ENCODE measurements at places on chromosomes 1 and 21. TPM values are rescaled to one million over a fixed set of nuclear protein-coding genes. Genes with fewer than 3 reads are reported as not detected.
A peak's percentile ranks its signal among the peaks of the same experiment; 100 is the strongest.

The GUCA2B gene
- not detected for total RNA-seq

The S100A7A gene
- total RNA-seq: not detected

The FCER1A gene
- total RNA-seq: not detected

The KLHDC7A gene
- total RNA-seq: not detected

The DCDC2B gene
- not detected for total RNA-seq

The ANGEL2 gene
- total RNA-seq: 26.4 TPM

The RGS13 gene
- total RNA-seq: not detected

The OR2AK2 gene
- not detected for total RNA-seq

GRCh38 chr21:31195334-31196015 lies 148.6 kb downstream of the TIAM1 start:
- no peak overlapping the region for H3K4me3 ChIP-seq
- DNase-seq: no peak
- no peak overlapping the region for H3K27ac ChIP-seq
- no peaks in the 10 kb centered on the region for H3K4me1 ChIP-seq
- H3K27me3 ChIP-seq: no peaks in the 10 kb centered on the region
- no peaks in the 10 kb centered on the region for H3K36me3 ChIP-seq

DNA sequence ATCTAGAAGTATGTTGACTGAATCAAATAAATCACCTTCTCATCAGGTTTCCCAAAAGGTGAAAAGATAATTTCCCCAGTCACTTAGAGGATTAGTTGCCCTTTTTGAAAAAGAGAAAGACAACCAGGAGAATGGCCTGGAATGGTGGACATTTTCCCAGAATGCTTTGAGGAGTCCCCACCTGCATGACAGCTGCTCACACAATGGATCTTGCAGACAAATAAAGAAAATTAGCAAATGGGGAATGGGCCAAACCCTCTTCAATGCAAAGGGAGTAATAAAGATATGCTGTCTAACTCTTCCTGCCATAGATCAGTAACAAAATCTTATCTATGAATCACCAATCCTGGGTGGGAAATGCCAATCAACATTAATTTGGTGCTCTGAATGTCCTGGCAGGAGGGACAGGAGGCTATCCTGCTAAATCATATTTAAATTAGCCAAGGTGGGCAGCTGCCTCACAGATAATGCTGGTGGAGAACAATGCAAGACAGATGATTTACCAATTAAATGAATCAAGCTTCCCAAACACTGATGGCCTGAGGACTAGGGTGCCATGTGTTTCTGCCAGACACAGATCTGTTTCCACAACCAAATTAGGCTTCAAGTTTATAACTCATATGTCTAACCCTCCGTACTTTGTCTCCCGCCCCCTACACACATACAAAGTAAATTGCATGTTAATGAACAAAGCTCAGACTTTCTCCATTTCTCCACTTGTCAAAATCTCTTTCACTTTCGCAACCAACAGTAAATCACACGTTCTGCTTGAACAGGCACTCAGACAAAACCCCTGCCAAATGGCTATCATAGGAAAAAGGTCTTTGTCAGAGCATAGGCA lies 488.0 kb upstream of the PLXNA2 start:
- DNase-seq: no peak
- no peaks in the 10 kb centered on the region for H3K4me1 ChIP-seq
- H3K36me3 ChIP-seq: no peaks in the 10 kb centered on the region
- no peaks in the 10 kb centered on the region for H3K27me3 ChIP-seq
- H3K27ac ChIP-seq: no peak overlapping the region

- peaks cover 58% of the 10 kb centered on the region for H3K4me1 ChIP-seq
- DNase-seq: peak; percentile 89
- H3K4me3 ChIP-seq: peak within 1 kb of the TSS; percentile 97
- peaks cover 4% of the 10 kb centered on the region for H3K27me3 ChIP-seq
- H3K27ac ChIP-seq: peak within 1 kb of the TSS; percentile 99
- peaks cover 11% of the 10 kb centered on the region for H3K36me3 ChIP-seq
These were observed at the start of gene MINDY1 for GRCh38 chr1:151006327-151007052. MINDY1 (minus strand) TSS chr1:151006902; CDS start chr1:151002617, 4,285 bp downstream.

GRCh38 chr1:18352636-18353265 lies 128.0 kb upstream of the KLHDC7A start:
- H3K27ac ChIP-seq: no peak overlapping the region
- no peaks in the 10 kb centered on the region for H3K4me1 ChIP-seq
- no peak overlapping the region for H3K4me3 ChIP-seq

GRCh38 chr1:236011641-236012040 lies 53.2 kb downstream of the NID1 start:
- no peaks in the 10 kb centered on the region for H3K27me3 ChIP-seq
- H3K4me1 ChIP-seq: peaks cover 56% of the 10 kb centered on the region
- no peak overlapping the region for H3K4me3 ChIP-seq
- DNase-seq: no peak
- H3K36me3 ChIP-seq: peaks cover 83% of the 10 kb centered on the region
- H3K27ac ChIP-seq: peak overlapping the region; percentile 30

DNA sequence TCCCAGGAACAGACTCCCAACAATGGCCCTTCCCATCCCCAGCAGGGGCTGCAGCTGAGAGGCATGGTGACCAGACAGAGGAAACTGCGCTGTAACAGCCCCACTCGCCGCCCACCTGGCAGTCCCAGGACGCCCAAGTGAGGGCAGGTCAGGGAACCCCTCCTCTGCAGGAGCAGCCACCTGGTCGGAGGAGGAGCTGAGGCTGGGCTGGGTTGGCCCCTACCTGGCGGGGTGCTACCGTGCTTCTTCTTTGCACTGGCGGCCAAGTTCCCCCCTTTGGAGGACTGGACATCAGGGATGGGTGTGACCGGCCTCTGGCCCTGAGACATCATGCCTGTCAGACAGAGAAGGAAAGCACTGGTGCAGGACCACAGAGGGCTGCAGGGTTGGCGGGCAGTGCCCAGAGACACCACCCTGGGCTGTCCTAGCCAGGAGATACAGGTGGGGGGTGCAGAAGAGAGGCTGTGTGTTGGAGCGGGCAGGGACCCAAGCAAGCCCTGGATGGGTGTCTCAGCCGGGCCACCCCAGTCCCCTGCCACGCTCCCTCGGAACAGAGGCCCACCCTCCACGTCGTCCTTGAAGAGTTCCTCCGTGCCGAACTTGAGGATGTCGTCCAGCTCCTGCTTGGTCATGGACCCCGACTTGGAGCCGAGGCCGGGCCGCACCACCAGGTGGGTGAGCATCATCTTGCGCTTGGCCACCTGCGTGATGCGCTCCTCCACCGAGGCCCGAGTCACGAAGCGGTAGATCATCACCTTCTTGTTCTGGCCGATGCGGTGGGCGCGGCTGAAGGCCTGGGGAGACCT lies 51.6 kb downstream of the CHD5 start:
- peaks cover 26% of the 10 kb centered on the region for H3K27me3 ChIP-seq
- peaks cover 13% of the 10 kb centered on the region for H3K36me3 ChIP-seq
- no peak for DNase-seq
- no peak overlapping the region for H3K27ac ChIP-seq
- H3K4me3 ChIP-seq: no peak overlapping the region

GRCh38 chr1:223245411-223245810 lies 102.4 kb upstream of the TLR5 start:
- H3K4me3 ChIP-seq: no peak overlapping the region
- no peak for DNase-seq
- peaks cover 18% of the 10 kb centered on the region for H3K27me3 ChIP-seq
- no peaks in the 10 kb centered on the region for H3K36me3 ChIP-seq

DNA sequence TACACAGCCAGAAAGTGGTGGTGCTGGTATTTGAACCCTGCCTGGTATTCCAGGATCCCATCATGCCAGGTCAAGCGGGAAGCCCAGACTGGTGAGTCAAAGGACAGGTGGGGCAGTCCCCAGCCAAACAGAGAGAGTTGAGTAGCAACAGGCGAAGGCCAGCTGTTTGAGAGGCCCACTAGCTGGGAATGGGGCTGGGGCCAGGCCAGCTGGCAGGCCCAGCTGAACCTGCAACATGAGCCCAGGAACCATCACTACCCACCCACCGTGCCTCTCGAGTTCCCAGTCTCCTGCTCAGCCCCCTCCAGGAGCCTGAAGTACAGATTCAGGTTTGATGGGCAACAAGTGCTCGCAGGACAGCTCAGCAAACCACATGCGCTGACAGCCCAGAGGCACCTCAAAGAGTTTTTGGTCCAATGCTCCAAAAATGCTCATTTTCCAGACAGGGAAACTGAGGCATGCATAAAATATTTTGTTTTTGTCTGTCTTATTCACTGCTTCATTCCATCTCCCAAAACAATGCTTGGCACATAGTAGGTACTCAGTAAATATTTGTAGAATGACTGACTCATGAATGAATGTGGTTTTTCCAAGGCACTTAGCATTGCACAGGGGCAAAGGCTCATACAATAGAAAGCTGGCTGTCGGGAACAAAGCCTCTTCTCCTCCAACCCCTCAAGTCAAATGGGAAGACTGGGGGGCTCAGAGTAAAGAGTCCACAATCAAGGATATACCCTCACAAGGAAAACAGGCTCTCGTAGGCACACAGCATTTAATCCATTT lies 42.5 kb upstream of the CLIC4 start:
- no peaks in the 10 kb centered on the region for H3K36me3 ChIP-seq
- no peak overlapping the region for H3K27ac ChIP-seq
- peaks cover 43% of the 10 kb centered on the region for H3K4me1 ChIP-seq
- no peak for DNase-seq

DNA sequence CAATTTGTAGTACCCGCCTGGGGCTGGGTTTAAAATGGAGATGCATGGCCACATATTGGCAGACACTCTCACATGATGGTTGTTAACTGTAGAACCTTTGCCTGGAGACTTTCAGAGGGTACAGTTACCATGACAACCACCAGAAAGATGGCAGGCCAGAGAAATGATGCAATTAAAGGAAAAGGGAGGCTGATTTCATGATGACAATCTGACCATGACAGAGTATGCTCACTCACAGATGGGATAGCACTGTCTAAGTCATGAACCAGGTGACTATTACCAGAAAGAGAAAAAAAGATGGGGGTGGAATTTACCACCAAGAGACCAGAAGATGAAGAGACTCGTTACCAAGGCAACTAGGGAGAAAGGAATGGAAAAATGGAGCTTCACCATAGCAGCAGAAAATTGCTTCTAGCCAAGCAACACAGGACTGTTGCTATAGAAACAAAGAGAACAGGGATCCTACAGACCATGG lies 3.5 kb upstream of the TRIT1 start:
- peak; percentile 47 for DNase-seq
- peaks cover 12% of the 10 kb centered on the region for H3K4me1 ChIP-seq
- peaks cover 2% of the 10 kb centered on the region for H3K27me3 ChIP-seq

GRCh38 chr1:168833362-168833761 lies 104.4 kb upstream of the DPT start:
- H3K27me3 ChIP-seq: peaks cover 2% of the 10 kb centered on the region
- H3K27ac ChIP-seq: no peak overlapping the region
- no peak overlapping the region for H3K4me3 ChIP-seq
- no peaks in the 10 kb centered on the region for H3K4me1 ChIP-seq
- DNase-seq: no peak
- H3K36me3 ChIP-seq: no peaks in the 10 kb centered on the region

DNA sequence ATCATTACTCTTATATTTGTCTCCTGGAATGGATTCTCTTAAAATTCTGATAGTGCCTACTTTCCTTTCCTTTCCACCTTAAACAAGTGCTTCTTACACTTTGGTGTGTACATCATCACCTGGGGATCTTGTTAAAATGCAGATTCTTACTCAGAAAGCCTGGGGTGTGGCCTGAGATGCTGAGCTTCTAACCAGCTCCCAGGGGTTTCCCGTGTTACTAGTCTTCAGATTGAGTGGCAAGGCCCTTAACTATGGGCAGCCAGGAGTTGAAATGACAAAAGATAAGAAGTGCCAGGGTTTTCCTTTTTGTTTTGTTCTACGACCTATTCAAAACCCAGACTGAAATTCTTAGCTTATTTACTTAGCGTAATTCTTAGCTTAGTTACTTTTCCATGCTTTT lies 159.2 kb downstream of the HFM1 start:
- H3K4me1 ChIP-seq: no peaks in the 10 kb centered on the region
- no peak for DNase-seq
- no peaks in the 10 kb centered on the region for H3K27me3 ChIP-seq
- H3K36me3 ChIP-seq: no peaks in the 10 kb centered on the region

- no peaks in the 10 kb centered on the region for H3K27me3 ChIP-seq
- peaks cover 5% of the 10 kb centered on the region for H3K36me3 ChIP-seq
- no peak overlapping the region for H3K4me3 ChIP-seq
- no peak for DNase-seq
- no peak overlapping the region for H3K27ac ChIP-seq
These were observed 6.1 kb downstream of the SLC22A15 start for GRCh38 chr1:115982400-115982799.

All from HFFc6 (cell line).